ENCODE measurements at places on chromosomes 2 and 18.

DNA sequence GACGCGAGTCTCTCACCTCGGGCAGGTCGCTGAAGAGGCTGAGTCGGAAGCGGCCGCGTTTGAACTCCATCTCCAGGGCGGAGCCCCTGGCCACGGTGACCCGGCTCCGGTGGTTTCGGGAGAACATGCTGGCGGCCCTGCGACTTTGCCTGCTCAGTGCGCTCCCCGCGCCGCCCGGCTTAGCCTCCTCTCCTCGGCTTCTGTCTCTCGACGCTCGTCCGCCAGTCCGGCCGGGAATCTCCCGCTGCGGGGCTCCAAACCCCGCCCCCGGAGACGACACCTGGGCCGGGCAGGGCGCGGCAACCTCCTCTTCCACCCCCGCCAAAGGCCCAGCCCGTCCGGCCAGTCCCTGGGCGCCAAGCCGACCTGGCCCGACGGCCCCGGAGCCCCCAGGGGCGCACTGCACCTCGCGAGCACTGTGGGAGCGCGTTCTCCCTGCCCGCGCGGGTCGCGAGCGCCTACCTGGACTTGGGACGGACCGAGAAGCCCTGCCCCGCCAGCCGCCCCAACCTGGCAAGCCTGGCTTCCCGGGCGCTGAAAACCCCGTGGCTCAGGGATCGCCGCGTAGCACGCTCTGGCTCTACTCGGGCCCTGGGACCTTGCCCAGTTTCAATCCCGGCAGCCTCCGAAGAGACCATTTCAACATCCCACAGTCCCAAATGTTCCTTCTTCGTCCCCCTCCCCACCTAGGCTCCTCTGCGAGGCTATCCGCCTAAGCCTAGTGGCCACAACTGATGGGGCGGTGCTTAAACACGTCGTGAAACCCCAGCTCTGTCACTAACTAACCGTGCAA, at the start of gene RTKN:
Gene RTKN (minus strand): TSS at position 248 of the 793 bp plus-strand sequence. CDS start 121 bp downstream, at position 127.
- DNase-seq, result peak; percentile 61

GRCh38 chr2:200735061-200735460, 76.6 kb upstream of the BZW1 start:
- DNase-seq, result no peak

DNA sequence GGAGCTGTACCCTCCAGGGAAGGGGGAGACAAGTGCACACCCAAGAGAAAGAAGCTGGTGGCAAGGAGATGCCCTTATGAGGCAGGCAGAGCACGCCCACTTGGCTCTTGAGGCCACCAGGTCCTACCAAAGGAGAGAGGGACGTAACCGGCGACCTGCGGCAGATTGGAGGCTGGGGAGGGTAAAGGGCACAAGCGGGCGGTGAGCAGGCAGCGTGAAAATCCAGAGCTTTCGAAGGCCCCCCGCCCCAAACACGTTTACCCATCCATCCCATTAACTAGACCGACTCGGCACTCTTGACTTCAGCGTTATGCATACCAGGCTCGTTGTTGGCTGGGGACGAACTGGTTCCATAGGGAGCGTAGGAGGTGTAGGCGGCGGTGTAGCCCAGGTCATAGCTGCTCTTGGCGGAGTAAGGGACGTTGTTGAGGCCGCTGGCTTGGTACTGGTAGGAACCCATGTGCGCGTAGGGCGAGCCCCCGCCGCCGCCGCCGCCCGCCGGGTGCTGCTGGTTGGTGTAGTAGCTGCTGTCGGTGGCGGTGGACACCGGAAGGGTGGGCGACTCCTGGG, 794 bp downstream of the DLX2 start:
- no peak for DNase-seq

DNA sequence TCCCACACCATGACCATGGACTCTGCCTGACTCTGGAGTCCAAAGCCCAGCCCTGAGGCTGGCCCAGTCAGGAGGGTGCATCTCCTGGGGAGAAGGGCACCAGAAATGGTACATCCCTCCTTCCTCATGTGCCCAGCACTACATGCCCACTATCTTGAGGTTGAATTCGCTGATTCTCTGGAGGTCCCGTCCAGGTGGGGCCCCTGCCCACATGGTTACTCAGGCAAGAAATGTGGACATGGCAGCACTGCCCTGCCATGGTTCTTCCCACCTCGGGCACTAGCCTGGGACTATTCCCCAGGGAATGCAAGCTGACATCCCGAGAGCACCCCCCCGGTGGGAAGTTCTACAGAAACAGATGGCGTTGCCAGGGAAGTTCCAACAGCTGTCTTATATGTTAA, 15.3 kb upstream of the HES6 start:
- DNase-seq, result no peak

DNA sequence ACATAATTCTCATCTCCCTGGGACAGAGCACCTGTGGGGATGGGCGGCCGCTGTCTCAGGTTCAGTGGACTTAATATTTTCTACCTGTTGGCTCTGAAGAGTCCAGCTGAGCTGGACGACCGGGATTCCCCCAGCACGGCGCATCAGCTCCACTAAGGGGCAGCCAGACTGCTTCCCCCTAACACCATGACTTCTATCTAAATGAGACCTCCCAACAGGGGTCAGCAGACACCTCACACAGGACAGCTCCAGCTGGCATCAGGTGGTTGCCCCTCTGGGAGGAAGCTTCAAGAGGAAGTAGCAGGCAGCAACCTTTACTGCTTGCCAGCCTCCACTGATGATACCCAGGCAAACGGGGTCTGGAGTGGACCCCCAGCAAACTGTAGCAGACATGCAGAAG, 226.0 kb upstream of the DSEL start:
- no peak for DNase-seq

GRCh38 chr2:166671801-166672200, 177.8 kb upstream of the SCN7A start:
- DNase-seq, result no peak

DNA sequence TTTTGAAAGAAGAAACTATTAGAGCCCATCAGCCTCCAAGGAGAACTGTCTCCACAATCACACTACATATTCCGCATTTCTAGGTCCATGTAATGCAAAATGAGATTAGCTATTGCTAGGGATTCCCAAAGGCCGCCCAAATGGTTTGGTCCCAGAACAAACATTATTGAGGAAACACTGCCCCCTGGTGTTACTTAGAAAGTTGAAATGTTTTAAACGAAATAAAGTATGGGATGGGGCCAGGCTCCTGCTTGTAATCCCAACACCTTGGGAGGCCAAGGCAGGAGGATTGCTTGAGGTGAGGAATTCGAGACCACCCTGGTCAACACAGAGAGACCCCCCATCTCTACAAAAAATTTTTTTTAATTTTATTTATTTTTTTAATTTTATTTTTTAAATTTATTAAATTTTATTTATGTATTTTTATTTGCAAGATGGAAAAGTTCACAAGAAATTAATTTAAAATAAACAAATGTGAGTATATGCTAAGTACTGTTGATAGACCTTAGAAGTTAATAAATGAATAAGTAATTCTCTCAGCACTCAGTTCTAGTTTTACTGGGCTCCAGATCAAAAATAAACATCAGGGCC, 5.5 kb downstream of the NHEJ1 start:
- DNase-seq, result no peak

DNA sequence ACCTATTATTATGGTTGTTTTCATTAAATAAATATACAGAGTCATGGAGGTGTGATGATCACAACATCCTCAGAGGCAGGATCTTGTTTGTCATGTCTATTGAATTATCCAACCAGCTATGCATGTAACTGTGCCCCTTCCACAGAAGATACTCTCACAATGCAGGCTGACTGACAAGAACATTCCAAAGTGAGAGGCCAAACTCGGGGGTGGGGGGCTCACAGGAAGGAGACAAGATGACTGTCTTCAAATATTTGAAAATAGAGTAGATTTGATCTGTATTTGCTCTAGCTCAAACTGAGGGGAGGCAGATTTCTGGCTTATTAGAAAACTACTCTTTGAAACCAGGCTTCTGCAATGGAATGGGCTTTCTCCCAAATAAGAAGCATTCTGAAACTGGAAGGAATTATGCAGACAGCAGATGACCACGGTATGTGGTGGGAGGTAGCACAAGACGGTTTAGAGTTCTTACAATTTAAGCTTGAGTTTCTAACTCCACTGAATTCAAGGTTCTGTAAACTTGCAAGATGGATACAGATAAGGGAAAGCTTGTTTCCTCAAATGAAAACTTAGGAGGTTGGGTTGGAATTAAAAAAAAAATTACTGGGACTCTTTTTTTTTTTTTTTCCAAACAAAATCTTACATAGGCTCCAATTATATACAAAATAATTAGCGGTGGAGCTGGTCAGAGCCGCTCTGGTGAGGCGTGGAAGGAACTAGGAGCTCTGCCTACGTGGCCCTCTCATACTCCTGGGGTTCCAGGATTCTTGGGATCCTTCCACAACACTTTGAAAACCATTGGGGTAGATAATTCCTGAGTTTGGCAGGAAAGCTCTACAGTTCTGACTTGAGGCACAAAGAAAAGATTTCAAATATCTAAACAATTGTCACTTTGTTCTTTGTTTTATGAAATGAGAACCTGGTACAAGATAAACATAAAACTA, 79.3 kb downstream of the PLA2R1 start:
- no peak for DNase-seq

DNA sequence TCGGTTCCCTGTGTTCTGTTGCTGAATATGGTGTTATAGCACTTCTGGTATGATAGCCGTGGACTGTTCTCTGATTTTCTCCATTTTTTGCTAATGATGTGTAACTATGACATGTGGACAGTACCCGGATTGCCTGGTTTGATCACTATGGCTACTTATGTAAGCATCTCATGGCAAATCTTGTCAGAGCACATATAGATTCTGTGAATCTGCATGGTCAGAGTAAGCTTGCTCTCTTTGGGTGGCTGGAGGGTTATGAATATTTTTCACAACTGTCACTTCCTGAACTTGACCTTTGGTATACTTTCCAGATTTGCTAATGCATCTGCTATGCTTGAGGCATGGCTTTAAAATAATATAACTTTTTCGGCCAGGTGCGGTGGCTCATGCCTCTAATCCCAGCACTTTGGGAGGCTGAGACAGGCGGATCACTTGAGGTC, 36.8 kb upstream of the ATP8B1 start:
- DNase-seq, result no peak

DNA sequence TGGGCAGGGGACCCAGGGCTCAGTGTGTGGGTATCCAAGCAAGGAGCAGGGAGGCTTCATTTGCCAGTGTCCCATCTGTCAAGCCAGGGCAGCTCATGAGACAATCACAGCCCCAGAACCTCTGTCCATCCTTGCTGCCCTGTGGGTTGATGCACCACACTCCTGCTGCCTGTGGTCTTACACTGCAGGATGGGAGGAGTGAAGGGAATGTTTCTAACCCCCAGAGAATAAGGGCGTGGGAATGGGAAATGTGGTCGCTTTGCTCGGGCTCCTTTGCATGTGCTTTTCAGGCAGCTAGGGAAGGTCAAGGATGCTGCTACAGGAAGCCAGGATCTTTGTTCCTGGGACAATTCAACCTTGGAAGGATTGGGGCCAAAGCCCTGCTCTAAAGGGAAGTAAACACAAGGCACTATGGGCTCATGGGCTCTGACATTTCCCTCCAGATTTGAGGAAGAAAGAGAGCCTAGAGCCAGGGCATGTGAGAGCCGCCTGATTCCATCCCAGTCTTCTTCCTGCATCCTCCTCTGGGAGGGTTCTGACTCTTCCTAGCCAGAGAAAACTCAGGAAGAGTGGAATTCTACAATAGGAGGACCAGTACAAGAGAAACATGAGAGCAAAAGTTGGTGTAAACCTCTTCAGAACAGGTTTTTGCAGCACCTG, 18.8 kb upstream of the MAP3K20 start:
- no peak for DNase-seq

DNA sequence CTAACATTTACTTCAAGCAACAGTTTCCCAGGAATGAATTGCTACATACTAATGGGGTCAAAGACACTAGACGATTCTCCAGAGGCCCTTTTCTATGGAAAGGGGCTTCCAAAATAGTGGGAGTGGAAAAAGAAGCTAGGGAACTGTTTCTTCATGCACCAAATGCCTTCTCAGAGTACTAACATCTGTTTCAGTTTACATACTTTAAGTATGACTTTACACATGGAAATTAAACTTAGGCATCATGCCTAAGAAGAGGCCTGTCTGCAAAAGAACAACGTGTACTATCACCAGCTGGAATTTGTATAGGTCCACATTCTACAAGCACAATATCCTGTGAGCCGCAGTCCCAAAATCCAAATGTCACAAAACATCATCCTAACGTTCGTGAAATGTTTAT, 29.4 kb upstream of the WDR75 start:
- peak; percentile 50 for DNase-seq

DNA sequence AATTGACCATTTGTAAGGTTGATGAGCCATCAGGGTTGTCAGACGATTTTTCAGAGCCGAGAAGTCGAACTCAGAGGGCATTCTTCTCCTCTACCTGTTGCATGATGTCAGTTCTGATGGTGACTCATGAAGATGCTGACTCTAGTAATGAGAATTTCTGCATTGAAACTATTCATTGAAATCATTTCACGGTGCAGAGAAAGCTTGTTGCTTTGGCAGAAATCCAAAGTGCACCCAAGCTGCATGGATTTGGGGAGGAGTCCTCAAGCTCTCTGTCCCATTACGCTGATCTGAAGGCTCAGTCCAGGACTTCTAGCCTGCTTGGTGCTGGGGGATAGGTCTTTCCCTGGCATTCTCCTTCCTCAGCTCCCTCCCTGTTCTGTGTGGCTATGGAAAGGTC, 125.7 kb upstream of the PXDN start:
- DNase-seq, result no peak

DNA sequence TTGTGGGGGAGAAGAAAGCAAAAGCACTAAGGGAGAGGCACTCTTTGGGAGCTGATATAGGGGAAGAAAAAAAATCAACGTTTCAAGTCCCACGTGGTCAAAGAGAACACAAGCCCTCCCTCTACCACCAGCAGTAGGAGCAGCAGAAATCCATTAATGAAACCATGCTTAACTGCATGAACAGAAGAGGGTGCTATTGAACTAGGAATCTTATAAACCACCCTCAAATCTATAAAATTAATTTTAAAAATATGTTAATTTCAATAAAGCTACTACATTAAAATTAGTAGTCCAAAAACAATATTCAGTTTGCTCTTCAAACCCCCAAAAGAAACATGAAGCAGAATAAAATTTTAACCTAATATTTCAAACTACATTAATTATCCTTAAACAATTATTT, 147.8 kb downstream of the TMEM18 start:
- DNase-seq, result no peak

- no peak for DNase-seq
These were observed 12.7 kb downstream of the INPP5D start for GRCh38 chr2:233072838-233073237.
